ENCODE measurements at places on chromosomes 1 and 21.
A peak's percentile ranks its signal among the peaks of the same experiment; 100 is the strongest.

DNA sequence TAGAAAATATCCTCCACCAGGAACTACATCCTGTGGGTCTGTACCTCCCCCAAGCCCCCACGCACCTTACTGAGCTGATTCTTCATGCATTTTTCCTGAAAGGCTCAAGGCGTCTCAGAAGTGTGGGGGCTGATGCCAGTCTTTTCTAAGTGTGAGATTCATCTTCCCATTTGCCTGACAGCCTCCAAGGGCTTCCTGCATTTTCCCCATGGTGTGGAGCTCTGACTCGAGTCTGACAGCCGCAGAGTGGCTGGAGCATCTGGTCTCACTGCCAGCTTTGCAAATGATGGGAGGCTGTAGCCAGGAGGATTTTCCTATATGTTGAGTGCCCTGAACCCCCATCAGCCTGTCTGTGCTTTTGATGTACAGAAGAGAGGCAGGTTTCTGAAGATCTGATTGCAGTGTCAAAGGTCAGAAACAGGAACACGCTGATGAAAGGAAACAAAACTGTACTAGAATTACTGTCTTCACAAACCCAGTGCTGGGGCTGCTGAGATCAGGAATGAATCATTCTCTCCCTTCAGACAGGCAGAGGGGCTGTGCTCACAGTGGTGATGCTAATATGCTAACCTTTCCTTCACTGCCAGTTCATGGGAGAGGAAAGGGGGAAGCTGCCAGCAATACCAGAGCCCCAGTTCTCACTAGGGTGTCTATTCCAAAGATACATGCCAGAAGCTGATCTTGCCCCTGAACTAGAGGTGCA, 201.5 kb upstream of the C1orf174 start:
- DNase-seq: no peak

DNA sequence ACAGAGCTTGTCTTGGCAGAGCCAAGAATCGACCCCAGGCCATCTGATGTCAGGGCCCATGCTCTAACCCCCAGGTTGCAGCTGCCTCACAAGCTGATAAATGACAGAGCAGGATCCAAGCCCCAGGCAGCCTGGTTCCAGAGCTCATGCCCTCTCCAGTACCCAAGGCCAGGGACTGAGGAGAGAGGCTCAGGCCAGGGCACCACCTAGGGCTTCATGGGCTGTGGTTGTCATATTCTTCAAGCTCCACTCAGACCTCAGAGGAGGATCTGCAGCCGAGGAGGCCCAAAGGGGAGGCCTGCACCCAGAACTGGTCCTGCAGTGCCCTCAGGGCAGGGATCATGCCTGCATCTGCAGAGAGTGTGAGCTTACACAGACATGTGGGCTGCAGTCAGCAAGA, 301.1 kb downstream of the MATN1 start:
- DNase-seq: no peak

DNA sequence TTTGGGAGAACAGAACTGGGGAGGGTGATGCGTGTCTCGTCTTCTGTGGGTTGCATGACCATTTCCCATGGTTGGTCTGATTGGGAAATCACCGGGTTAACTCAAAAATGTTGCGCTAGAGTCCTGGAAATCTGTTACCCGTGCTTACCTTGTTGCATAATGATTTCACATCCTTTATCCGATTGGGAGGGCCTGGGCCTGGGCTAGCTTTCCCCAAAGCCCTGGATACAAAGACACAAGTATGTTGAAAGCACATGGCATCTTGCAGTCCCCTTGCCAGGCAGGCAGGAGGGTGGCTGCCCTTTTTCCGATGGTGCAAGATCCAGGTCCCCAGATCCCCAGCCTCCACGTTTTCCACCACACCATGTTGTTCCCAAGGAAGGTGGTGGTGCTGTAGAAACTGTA, 582 bp downstream of the TRPM2 start:
- no peak for DNase-seq

DNA sequence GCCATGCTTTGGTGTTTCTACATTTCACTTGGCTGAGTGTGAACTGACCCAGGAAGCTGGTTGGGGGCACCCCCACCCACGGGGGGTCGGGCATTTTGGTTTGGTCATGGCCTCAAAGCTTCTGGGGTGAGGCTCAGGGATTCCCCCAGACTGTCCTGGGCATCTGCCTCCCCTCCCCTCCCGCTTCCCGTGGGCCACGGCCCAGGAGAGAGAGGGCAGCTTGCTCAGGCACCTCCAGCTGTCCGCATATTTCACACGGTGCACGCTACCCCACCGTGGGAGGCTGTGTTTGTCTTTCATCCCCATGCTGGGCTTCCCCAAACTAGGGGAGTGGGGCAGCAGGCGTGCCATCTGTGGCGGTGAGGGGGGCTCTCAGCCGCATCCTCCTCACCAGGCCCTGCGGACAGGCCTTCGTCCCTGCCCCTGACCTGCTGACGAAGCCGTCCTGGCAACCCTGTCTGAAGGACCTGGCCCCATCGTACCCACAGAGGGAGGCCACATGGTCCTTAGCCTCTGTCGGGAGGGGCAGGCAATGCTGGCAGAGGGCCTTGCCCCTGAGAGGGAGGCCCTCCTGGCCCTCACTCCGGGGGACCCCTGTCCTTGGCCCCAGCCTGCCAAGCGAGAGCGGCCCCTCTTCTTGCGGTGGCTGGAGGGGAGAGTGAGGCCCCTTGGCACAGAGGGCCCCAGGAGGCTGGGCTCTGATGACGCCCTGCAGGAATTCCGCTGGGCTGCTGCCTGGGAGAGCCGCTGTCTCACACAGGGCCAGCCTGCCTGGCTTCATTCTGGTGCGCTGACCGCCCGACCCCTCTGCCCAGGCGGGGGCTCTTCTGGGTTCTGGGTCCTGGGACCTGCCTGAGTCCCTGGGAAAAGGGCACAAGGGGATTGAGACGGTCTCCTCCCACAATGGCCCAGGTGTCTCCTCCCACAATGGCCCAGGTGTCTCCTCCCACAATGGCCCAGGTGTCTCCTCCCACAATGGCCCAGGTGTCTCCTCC, 22.1 kb downstream of the TP73 start:
- DNase-seq: no peak

- peak; percentile 17 for DNase-seq
Measured at GRCh38 chr1:225937048-225937968, 3.7 kb downstream of the LEFTY2 start.

GRCh38 chr1:218671573-218671972, 326.4 kb downstream of the TGFB2 start:
- DNase-seq: no peak

DNA sequence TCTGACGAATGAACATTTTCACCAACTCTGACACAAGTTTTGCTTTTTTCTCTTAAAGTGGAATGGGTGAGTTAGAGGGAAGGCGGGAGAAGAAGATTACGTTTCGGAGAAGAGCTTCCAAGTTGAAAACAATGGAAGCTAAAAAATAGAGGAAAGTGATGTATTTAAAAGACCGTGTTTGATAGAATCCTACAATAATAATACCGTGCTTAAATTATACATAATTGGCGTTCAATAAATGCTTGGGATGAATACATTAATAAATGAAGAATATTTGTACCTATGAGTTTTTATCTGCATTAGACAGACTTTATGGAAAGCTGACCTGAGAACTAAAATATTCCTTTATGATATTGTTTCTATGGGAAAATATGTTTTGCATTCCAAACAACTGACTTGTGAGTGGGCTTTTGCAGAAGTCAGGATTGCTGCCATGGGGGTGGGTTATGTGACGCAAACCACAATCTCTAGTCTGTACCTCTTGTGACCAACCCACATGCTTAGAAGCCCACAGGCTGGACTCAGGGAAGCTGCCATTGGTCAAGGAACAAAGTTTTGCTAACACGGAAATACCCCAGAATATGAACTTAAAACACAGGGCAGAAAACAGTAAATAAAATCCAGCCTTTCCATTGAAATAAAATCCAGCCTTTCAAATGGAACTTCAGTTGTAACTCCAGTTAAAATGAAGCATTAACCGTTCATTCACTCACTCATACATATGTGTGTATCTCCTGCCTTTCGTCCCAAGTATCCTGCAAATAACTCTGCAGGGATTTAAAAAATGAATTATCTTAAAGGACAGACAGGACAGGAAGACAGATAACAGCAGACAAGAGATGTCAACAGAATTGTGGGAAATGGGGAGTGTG, 21.3 kb upstream of the ATF3 start:
- no peak for DNase-seq

DNA sequence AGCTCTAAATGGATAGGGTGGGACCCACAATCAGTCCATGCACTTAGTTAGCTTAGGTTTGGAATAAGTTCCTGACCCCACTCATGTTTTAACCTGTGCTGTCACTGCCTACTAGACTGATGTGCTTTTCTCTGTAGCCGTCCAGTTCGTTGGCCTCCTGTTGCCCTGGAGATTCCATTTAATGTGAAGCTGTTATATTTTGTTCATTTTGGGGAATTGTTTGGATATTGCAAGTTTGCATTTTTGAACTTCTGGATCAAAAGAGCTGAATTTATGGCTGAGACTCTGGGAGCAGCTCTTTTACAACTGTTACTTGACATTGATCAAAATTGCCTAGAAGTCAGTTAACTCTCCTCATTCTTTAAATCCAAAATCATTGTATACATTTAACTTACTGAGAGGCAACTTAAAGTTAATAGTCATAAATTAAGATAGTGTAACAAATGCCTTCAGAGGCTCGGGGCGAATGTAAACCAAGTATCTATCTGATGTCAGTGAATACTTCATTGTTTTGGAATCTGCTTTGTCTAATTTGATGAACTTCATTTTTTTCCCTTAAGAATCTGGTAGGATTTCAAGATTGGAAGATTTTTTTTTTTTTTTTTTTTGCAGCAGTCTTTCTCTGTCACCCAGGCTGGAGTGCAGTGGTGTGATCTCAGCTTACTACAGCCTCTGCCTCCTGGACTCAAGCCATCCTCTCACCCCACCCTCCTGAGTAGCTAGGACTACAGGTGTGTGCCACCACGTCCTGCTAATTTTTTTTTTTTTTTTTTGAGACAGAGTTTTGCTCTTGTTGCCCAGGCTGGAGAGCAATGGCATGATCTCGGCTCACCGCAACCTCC, 38.1 kb downstream of the MIGA1 start:
- DNase-seq: no peak

DNA sequence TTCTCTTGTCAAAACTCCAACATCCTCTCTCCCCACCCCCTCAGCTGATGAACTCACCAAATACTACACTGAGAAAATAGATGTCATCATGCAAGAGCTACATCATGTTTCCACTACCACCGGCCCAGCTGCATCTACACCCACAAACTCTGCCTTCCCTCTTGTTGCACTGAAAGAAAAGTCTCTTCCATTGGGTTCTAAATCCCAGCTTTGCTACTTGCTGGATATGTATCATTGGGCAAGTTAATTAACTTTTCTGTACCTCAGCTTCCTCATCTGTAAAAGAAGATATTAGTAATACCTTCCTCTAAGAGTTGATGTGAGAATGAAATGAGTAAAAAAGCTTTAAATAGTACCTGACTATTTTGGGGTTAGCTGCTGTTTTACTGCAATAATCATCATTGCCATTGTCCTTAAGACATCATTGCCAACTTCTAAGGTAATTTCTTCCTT, 108.6 kb downstream of the OLFML2B start:
- DNase-seq: no peak

GRCh38 chr1:243217349-243217748, 37.7 kb downstream of the CEP170 start:
- DNase-seq: no peak

GRCh38 chr1:179168536-179168935, 60.9 kb downstream of the ABL2 start:
- no peak for DNase-seq

DNA sequence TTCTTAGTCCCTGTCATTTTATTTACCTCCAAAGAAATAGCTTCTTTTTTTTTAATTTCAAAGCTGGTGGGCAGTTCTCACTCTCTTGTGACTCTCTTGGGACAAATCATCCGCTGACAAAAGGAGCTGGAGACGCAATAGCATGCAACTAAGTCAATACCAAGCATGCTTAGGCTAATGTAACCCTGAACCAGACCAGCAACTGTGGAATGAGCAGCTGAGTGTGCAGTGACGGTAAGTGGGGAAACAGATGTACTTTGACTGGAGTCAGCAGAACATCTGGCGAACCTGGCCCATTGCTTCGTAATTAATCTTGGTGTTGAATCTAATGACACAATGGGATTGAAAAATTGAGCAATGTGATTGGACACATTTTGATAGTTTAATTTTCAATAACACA, 280.7 kb upstream of the PLXNA2 start:
- no peak for DNase-seq

- no peak for DNase-seq
Measured at GRCh38 chr1:1361233-1361981, 3.1 kb upstream of the MXRA8 start.

DNA sequence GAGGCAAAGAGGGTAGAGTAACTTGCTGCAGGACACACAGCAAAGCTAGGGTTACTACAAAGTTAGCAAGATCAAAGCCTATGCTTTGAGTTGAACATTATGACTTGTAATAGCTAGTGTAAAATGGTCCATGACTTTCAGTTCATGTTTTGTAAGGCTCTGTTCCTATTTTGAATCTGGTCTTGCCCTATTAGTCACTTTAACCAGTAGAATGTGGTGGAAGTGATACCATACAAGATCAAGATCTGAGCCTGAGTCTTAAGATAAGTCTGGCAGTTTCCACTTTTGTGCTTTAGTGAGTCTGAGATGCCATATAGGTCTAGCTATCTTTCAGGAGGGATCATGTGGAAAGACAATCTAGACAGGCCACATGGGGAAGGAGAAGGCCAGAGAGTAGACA, 282.1 kb upstream of the BRINP3 start:
- no peak for DNase-seq

GRCh38 chr1:36508257-36508656, 25.5 kb upstream of the CSF3R start:
- no peak for DNase-seq

DNA sequence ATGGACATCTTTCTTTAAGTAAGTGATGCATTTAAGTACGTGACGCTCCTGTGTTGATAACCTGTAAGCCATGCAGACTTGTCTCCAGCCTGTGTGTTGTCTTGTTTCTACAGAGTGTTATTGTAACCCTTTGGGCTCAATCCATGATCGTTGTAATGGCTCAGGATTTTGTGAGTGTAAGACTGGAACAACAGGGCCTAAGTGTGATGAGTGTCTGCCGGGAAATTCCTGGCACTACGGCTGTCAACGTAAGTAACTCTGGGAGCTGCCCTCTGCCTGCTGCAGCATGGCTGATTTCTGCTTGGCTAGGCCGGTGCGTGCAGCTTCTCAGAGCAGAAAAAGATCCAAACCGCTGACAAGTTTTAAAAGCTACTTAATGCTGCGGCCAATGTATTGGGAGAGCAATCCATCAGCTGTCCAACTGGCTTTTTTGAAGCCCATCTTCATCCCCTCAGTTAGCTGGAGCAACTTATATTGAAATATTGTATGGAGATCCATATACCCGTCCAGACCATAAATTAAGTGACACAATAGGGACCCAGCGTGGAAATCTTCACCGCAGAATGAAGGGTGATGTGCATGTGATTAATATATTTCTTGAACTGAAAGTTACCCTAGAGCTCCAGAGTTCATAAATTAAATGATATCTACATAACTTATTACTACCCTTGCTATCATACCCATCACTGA, 295.9 kb downstream of the NTNG1 start:
- no peak for DNase-seq

DNA sequence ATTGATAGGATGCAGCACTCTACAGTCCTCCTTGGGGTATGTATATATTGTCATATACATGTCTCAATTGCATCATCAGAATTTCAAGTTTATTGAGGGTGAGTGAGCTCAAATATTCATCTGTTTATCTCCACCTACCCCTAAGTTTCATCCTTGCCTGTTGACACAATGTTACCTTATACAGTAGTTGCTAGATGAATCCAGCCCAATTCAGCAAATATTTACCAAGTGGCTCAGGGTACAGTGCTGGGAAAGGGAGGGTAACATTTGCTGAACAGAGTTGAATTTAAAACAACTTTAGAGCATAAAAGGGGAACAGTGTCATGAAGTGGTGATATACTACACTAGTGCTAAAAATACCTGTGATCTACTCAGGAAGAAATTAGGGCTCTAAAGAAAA, 14.4 kb downstream of the ELAVL4 start:
- DNase-seq: no peak

GRCh38 chr1:177023249-177023648, 141.3 kb downstream of the ASTN1 start:
- no peak for DNase-seq
